ENCODE measurements at places on chromosomes 13 and 19.

- DNase-seq: no peak
Measured at GRCh38 chr13:103810026-103810425, 743.8 kb upstream of the SLC10A2 start.

DNA sequence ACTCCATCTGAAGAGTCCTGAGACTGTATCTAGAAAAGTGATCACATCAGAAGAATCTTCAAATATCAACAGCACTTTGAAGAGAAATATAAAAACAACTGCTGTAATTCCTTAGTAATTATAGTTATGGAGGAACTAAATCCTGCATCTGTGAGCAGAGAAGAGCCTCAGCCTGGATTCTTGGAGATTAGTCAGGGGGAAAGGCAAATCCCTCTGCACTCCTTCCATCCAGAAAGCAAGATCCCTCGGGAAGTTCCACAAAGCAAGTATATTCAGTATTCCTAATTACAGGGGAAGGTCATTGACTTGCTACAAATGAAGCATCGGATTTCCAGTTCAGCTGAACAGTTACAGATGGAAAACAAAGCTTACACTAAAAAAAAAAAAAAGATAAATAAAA lies 256.6 kb upstream of the IPO5 start:
- DNase-seq: no peak

- DNase-seq: no peak
Measured at GRCh38 chr13:73997964-73998363, 136.2 kb downstream of the KLF12 start.

DNA sequence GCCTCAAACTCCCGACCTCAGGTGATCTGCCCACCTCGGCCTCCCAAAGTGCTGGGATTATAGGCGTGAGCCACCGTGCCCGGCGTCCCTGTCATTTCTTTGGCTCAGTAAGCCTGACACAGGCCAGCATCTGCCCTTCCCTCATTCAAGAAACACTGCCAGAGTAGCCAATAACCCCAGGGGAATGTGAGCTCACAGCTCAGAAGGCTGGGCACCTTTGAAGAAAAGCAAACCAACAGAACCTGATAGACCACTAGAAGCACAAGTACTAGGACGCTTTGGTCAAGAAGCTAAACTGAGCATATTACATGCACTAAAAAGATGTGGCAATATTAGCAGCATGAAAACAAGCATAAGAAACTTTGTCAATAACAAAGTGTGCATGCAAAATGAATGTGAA lies 14.2 kb downstream of the SIGLEC5 start:
- DNase-seq: no peak

- DNase-seq: no peak
Measured at GRCh38 chr13:20439261-20439660, 86.4 kb downstream of the CRYL1 start.

- DNase-seq: no peak
Measured at GRCh38 chr19:6737873-6738786, 750 bp upstream of the GPR108 start.

GRCh38 chr13:47213047-47213446 lies 316.2 kb upstream of the HTR2A start:
- DNase-seq: no peak

GRCh38 chr19:28746478-28746877 lies 466.5 kb downstream of the UQCRFS1 start:
- no peak for DNase-seq

DNA sequence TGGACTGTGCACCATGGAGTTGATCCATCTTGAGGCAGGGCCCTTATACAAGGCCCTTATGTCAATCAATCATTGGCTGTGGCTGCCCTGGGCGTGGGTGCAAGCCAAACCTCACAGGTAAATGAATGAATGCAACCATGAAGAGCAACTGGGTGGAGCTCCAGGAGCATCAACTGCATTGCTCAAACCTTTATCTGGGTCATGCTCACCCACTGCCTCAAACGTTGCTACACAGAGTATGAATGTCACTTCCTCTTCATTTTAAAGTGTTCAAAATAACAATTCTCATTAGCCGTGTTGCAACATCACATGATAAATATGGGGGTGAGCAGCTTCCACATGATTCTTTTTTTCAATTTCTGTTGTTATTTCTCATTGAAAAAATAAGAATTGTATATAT lies 6.4 kb upstream of the ZNF333 start:
- DNase-seq: no peak

Data from iPS-NIHi11 (cell line).